Gastrocnemius medialis (tissue), 4 donors: ENCODE measurements at places on chromosomes 13 and 19. TPM values are rescaled to one million over a fixed set of nuclear protein-coding genes. Genes with fewer than 3 reads are reported as not detected.
A peak's percentile ranks its signal among the peaks of the same experiment; 100 is the strongest.

- peak overlapping the region; percentile 65 for H3K4me3 ChIP-seq
- H3K27me3 ChIP-seq, result no peaks in the 10 kb centered on the region
- H3K27ac ChIP-seq, result peak overlapping the region; percentile 79
- peaks cover 15% of the 10 kb centered on the region for H3K4me1 ChIP-seq
Observed at GRCh38 chr13:20128459-20128931, 32.4 kb downstream of the GJA3 start.

- H3K27ac ChIP-seq, result no peak overlapping the region
- DNase-seq, result no peak
- no peak overlapping the region for H3K4me3 ChIP-seq
- no peaks in the 10 kb centered on the region for H3K4me1 ChIP-seq
- no peaks in the 10 kb centered on the region for H3K27me3 ChIP-seq
Observed at GRCh38 chr19:51621178-51621577, 9.0 kb downstream of the SIGLEC5 start.

DNA sequence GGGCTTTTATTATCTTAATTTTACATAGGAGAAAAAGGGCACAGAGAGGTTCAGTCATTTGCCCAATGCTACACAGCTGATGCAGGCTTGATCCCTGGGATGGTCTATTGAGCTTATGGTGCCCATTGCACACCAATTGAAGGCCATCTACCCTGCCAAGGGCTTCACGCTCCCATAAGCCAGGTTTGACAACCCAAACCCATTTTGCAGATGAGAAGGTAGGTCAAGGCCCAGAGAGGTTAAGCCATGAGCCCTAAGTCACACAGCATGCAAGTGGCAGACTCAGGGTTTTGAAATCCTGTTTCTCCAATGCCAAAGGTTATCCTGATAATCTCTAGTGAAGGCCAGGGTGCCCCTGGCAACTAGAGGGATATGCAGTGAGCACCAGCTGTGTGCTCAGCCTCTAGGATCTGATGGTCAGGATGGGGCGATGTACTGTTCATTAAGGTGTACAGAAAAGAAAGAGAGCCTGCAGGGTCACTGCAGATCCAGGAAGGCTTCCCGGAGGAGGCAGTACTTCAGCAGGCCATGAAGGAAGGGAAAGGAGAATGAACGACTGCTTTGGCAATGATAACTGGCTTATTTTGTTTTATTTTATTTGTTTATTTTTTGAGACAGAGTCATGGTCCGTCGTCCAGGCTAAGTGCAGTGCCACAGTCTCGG is 8.1 kb downstream of the CREB3L3 start:
- no peaks in the 10 kb centered on the region for H3K4me1 ChIP-seq
- no peak overlapping the region for H3K27ac ChIP-seq
- H3K27me3 ChIP-seq, result peaks cover 8% of the 10 kb centered on the region
- H3K36me3 ChIP-seq, result no peaks in the 10 kb centered on the region
- H3K4me3 ChIP-seq, result no peak overlapping the region
- no peak for DNase-seq

The ZNF737 gene
- 1.2 TPM for total RNA-seq

The BORA gene
- total RNA-seq, result 1.2 TPM
